ENCODE measurements at places on chromosomes 5 and 9. TPM values are rescaled to one million over a fixed set of nuclear protein-coding genes. Genes with fewer than 3 reads are reported as not detected.

The DND1 gene
- polyA plus RNA-seq, result 1.5 TPM

GRCh38 chr9:89436326-89436725 is 61.6 kb downstream of the SEMA4D start:
- H3K4me1 ChIP-seq, result peaks cover 19% of the 10 kb centered on the region
- H3K36me3 ChIP-seq, result no peaks in the 10 kb centered on the region
- no peak overlapping the region for H3K27ac ChIP-seq
- H3K27me3 ChIP-seq, result no peaks in the 10 kb centered on the region
- DNase-seq, result no peak

DNA sequence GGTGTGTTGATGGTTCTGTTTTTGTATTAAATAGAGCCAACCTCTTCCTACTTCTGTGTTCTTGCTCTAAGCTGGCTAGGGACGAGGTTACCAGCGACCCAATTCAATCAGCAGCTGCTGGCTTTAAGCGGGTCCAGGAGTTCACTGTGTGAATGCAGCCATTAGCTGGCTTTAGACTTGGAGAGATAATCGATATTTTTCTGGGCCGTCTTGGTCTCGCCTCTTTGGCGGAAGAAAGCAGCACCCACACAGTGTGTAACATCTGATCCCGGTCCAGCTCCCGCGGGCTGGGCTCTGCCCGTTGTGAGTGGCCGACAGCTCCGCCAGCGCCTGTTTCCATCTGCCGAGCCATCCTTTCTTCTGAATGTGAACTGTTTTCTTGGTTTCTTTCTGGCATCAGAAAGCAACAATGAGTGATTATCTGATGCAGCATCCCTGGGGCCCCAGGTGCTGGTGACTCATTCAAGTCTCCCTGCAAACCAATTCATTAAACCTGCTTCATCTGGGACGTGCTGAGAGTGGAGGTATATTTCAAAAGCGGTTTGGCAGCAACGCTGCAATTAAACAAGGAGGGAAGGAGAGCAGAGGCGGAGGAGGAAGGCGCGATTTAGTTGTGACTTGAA is 90.8 kb upstream of the IRX4 start:
- no peak for DNase-seq
- no peaks in the 10 kb centered on the region for H3K36me3 ChIP-seq
- H3K4me1 ChIP-seq, result no peaks in the 10 kb centered on the region
- H3K27ac ChIP-seq, result no peak overlapping the region

GRCh38 chr5:129474544-129474943 is 14.4 kb downstream of the ADAMTS19 start:
- H3K27me3 ChIP-seq, result no peaks in the 10 kb centered on the region
- H3K4me1 ChIP-seq, result no peaks in the 10 kb centered on the region
- H3K4me3 ChIP-seq, result no peak overlapping the region
- no peak overlapping the region for H3K27ac ChIP-seq

GRCh38 chr5:150066901-150067396 is 19.4 kb downstream of the CSF1R start:
- no peak overlapping the region for H3K27ac ChIP-seq
- no peak for DNase-seq
- H3K27me3 ChIP-seq, result peaks cover 2% of the 10 kb centered on the region
- H3K4me1 ChIP-seq, result no peaks in the 10 kb centered on the region
- H3K36me3 ChIP-seq, result peaks cover 1% of the 10 kb centered on the region

DNA sequence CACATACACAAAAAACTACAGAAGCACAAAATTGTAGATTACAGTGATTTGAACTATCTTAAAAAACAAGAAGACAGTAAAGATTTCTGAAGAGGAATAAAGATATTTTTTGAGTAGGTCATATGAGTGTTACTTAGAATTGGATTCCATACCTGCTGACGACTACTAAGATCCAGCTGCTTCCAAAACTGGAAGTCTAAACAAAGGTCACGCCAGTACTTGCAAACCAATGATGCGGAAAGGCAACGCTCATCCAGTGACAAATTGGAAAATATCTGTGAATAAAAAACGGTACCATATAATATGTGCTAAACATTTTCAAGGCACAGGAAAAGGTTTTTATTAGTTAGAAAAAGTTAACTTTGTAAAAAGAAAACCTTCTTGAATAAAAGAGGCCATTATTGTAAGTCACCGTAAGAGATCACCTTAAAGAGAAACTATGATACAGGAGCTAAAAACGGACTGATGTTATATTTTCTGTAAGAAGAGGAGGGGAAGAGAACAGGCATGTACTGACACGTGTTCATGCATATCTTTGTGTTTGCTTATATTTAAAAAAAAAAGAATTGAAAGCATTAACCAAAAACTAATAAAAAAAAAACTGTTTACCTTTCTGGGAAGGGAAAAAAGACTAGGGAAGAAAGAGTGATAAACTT is 14.1 kb downstream of the FBXL17 start:
- peaks cover 5% of the 10 kb centered on the region for H3K36me3 ChIP-seq
- no peak overlapping the region for H3K27ac ChIP-seq
- H3K4me3 ChIP-seq, result no peak overlapping the region
- no peak for DNase-seq
- no peaks in the 10 kb centered on the region for H3K27me3 ChIP-seq
- peaks cover 14% of the 10 kb centered on the region for H3K4me1 ChIP-seq

- no peaks in the 10 kb centered on the region for H3K27me3 ChIP-seq
- H3K36me3 ChIP-seq, result no peaks in the 10 kb centered on the region
- no peak overlapping the region for H3K27ac ChIP-seq
- no peak overlapping the region for H3K4me3 ChIP-seq
- DNase-seq, result peak; percentile 70
Measured at GRCh38 chr9:95584176-95584575, 67.4 kb upstream of the PTCH1 start.

DNA sequence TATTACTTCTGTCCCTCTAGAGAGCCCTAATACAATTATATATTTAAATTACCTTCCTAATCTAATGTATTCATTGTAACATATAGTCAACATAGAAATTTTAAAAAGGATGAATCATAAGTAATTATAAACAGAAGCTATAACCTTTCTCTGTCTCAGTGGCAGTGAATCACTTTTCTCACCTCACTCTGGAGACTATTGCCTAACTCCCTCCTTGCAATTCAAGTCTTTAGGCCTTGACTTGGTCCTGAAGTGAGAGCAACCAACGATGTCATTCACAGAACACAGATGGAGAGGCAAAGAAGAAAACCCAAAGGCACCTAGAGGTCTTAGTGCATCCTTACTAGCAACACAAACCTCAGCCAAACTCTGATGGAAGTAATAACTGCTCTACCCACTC is 133.3 kb upstream of the DPYSL3 start:
- H3K27ac ChIP-seq, result no peak overlapping the region
- no peak for DNase-seq
- H3K36me3 ChIP-seq, result peaks cover 10% of the 10 kb centered on the region

All from lung (tissue), 17 donors.